Hematopoietic multipotent progenitor cell treated with erythropoietin and hydrocortisone succinate and interleukin-3 and kit ligand, for 8 days (in vitro differentiated cells): ENCODE measurements at places on chromosomes 1 and 21.

DNA sequence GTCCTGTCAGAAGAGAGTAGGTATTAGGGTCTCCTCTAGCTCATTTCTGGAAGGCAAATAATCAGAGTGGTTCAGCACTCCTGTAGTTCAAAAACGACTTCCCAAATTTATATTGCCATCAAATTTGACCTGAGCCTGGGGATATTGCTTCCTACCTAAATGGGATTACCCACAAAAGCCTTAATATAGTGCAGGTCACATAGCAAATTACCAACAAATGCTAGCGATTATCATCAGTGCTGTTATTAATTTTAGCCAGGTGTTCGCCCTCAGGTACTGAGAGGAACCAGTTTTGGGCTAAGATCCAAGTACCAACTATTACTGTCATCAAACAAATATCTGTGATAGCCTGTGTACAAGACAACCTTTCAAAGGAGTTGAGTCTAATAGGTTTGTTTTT is 661.8 kb upstream of the PTBP2 start:
- no peak for DNase-seq

DNA sequence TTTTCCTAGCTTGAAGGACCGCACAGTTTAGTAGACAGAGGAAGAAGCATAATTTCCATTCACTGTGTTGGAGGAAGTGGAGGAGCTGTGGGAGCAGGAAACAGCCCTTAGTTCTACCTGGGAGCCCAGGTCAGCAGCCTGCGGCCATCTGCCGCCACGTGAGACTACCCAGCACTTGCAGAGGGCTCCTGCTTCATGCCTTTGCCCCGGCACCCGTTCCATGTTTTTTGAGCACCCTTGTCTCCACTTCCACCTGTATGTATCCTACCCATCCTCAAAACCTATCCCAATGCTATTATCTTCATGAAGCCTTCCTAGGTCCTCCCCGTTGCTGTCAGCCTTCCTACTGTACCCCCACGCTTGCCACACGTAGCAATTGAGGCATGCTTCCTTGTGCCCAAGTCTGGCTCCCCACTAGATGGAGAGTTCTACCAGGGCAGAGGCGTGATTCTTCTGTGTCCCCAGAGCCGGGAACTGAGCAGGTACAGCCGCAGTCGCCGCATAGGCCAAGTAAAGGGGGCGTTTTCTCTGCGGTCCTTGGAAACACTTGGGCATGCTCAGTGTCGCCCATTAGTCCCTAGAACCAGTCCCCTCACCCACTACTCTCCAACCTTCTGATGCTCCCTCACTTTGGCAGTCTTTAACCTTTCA is 1.9 kb downstream of the SLC6A9 start:
- no peak for DNase-seq

- DNase-seq = no peak
Observed at GRCh38 chr1:217139513-217139912, 416.3 kb upstream of the ESRRG start.

DNA sequence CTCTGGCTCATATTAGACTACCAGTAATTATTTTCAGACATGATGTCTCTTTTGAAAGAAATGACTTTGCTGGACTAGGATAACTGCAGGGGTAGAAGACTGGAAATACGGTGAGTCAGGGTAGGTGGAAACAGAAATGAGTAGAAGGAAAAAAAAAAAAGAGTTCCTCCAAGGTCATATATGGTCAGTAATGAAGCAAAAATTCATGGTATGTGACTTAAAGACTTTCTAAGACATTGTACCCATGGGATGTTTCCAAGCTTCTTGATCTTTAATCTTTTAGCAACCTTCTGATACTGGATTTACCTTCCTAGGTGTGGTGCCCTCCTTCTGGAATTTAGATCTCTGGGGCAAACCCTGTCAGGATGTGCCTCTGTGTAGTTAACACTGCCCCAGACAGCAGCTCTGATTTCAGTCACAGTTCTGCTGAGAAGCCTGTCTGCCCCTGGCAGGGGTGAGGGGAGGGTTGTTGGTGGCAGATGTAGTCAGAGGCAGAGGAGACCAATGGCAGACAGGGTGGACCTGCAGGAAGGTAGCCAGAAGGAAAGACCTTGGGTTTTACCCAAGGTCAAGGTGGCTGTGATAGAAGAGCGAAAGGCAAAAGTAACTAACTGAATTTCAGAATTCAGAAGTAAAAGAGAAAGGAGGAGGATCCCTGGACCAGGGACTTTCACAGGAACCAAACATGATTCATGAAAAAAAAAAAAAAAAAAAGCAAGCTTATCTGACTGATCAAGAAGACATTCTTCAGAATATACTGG is 44.1 kb upstream of the BCL10 start:
- no peak for DNase-seq

DNA sequence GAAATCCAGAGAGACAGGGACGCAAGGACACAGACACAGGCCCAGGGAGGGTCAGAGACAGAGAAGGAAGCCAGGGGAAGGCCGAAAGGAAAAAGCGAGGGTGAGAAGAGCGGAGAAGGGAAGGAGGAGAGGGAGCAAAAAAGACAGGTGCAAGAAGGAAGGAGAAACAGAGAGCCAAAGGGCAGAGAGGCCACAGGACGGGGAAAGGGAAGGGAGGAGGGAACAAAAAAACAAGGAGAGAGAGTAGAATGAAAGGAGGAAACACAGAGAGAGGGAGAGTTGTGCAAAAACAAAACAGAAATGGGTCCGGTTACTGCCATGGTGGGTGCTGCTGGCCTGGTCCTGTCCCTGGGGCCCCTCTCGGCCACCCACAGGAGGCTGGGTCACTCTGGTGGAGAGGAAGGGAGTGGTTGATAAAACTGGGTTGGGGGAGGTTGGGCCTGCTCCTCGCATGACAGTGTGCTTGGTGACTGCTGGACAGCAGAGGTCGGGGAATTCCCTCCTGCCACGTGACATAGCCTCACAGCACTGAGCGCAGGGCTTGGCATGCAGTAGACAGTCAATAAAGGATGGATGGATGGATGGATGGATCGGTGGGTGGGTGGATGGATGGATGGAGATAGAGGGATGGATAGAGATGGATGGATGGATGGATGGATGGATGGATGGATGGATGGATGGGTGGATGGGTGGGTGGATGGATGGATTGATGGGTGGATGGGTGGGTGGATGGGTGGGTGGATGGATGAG is 64.8 kb downstream of the RAP1GAP start:
- no peak for DNase-seq

DNA sequence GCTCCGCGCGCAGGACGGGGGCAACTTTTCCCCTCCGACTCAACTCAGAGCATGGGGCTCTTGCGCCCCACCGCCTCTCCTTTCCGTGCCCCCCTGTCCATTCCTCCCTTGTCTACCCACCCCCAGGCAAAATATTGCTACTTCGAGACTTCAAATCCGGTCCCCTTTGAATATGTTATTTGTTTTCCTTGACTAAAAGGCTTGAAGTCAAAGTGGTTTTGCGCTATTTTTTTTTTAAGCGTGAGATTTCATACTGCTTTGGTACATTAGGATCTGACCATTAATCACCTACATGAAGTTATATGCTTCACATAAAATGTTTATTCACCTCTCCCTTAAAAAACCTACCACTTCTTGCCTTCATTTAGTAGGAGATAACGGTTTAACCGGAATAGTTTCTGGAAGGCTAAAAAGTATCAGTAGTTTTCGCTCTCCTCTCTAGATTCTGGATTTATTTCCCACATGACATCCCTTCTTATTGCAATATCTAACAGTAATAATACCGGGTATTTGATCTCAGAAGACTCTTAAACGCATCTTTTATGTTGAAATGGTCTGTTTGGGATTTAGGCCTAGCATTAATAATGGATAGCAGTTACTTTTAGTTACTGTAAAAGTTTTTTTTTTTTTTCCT is 1.6 kb downstream of the NFIA start:
- DNase-seq = no peak

DNA sequence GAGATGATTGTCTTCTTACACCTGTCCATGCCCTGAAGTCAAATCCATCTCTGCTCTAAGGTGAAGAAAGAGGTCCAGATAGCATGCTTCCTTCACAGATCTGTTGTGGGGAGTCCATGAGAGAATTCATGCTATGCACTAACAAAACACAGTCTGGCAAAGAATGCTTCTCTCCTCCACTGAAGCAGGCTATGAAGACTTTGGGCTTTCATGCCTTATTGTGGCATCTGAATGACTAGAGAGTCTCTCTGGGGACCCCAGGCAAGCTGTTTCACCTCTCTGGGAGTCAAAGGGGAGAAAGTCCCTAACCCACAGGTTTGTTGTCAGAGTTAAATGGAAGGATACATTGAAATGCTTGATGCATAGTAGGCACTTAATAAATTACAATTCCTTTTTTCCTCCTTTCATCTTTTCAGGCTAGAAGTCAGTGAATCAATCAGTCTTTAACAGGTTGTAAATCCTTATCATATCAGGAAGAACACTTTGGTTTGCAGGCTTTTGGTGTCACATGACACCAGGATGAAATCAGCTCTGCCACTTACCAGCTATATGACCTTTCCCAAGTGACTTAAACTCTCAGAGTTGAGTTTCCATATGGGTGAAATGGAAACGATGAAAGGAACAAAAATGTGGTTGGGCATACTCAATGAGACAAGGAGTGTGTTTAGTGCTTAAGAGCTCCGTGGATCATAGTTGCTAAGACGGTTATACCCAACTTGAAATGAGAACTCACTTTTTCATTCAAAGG is 200.1 kb upstream of the DAB1 start:
- no peak for DNase-seq

DNA sequence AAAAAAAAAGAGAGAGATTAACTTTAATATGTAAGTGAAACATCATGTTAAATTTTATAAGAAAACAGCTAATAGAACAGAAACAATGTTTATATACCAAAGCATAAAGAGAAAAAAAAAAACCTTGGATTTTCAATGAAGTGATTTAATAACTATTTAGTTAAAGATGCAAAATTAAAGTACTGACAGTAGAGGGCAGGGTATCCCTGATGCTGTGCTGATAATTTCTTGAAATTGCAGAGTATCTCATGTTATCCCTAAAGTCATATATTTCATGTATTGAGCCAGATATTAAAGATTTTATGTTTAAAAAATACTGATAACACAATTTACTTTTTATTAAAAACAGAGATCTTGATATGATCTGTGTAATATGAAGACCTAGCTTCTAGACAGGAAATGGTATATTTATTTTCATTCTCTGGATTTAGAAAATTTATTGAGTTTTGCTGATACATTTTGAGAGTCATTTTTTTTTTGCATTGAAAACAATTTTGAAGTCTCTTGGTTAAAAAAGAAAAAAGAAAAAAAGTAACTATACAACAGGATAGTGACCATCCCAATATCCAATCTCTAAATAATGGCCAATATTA is 273.2 kb downstream of the USP25 start:
- DNase-seq = peak; percentile 5
